GM20000 (cell line): ENCODE measurements at places on chromosomes 7 and 10.

DNA sequence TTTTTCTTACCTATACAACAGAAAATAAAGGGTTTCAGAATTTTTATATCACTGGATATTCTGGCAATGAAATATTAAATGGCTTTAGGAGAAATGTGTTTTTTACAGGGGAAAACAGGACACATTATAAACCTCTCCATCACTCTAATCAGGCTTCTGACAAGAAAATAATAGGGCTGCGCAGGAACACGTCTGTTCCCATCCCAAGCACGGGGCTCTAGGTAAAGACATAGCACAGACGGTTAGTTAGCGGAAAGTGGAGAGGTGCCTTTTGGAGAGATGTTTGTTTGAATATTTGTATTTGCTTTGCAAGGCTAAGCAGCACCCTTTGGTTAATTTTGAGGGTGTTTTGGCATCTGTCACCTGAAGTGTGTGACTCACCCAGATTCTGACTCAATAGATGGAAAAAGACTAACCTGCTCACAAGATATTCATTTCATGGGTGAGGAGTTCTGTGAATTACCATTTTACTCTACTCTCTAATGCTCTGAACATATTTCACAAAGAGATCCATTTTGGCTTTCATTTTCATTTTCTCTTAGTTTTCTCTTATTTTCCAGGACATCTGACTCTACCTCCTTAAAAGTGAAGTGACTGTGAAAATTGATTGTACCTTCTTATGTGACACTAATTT lies 174.5 kb upstream of the AKR1E2 start:
- DNase-seq, result no peak

GRCh38 chr7:34175837-34176236 lies 270.5 kb downstream of the BMPER start:
- DNase-seq, result no peak

- DNase-seq, result no peak
These were observed 119.7 kb upstream of the KLF14 start for GRCh38 chr7:130853503-130854279.

- no peak for DNase-seq
These were observed 170.1 kb upstream of the INHBA start for GRCh38 chr7:41872966-41873365.

DNA sequence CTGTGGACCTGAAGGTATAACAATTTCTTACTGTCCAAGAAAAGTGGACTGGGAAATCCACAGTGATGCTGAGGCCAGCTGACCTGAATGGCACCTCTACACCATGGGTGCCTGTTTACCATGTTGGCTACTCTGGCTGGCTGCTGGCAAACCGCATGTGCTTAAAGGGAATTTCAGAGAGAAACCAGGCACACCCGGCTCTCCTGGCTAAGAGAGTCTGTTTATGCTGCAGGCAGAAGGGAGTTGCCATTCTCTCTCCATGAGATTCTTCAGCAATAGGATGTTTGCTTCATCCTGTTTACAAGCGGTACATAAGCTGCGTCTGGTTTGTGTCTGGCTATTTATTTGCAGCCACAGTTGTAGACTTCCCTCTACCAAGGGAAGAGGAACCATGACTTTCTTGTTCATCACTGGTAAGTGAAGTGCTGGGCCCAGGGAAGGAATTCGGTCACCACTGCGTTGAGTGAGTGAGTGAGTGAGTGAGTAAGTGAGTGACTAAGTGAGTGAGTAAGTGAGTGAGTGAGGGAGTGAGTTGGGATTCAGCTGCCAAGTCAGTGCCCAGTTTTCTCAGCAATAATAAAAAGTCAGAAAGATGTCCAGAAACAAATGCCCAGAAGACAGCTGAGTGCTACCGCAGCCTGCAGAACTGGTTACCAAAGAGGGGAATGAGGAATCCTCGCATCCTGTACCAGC lies 90.4 kb downstream of the COBL start:
- no peak for DNase-seq

GRCh38 chr10:131678171-131678570 lies 222.6 kb upstream of the PPP2R2D start:
- DNase-seq, result no peak

- no peak for DNase-seq
These were observed 57.2 kb downstream of the AKR1E2 start for GRCh38 chr10:4883079-4883739.

- DNase-seq, result no peak
These were observed 202.9 kb downstream of the ZNF248 start for GRCh38 chr10:37654466-37654865.

DNA sequence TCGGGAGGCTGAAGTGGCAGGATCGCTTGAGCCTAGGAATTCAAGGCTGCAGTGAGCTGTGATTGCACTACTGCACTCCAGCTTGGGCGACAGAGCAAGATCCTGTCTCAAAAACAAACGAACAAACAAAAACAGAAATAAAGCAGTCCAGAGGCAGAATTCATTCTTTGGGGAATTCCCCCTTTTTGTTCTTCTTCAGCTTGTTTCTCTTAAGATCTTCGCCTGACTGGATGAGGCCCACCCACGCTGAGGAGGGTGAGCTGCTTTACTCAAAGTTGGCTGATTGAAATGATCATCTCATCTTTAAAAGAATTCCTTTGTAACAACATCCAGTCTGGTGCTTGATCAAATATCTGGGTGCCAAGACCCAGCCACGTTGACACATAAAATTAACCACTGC lies 10.7 kb downstream of the MRC1 start:
- no peak for DNase-seq

- no peak for DNase-seq
These were observed 13.9 kb downstream of the CPA5 start for GRCh38 chr7:130358471-130358870.

DNA sequence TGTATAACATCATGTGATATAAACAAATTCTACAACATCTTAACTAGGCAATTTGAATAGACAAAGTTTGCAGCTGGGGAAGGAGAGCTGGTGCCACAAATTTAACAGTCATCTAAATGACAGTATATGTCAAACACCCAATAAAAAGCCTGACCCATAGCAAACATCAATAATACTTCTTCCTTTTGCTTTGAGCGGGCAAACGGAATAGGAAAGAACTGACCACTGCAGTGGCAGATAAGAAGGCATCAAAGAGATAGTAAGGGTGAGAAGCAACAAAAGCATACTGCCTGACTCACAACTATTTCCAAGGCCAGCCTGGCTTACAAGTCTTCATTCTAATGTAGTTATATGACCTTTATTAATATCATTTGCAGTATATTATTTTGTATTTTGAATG lies 99.9 kb downstream of the LRRN3 start:
- no peak for DNase-seq

GRCh38 chr7:117870448-117871130 lies 2.7 kb downstream of the CTTNBP2 start:
- no peak for DNase-seq

GRCh38 chr10:77087366-77087765 lies 550.2 kb downstream of the KCNMA1 start:
- no peak for DNase-seq

GRCh38 chr7:46775776-46776175 lies 806.1 kb downstream of the TNS3 start:
- no peak for DNase-seq

DNA sequence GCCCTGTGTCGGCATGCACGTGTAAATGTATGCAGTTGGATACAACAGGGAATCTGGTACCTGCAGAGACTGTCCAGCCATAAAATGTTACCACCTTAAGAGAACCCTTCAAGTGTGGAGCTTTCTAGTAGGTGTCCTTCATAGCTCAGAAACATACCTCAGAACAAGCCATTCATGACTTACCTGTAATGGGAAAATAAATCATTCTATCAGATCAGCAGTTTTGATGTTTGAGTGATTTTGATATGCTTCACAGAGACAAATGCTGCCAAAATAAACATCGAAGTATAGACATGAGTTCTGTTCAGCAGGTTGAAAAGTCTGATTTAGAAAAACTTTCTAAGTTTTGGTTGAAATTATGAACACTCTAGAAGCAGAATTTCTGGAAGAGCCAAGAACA lies 33.5 kb upstream of the UMAD1 start:
- DNase-seq, result no peak

- DNase-seq, result no peak
These were observed 83.8 kb upstream of the MACROH2A2 start for GRCh38 chr10:69968830-69969229.

- DNase-seq, result no peak
These were observed 47.4 kb downstream of the KCND2 start for GRCh38 chr7:120320218-120320961.

GRCh38 chr10:69502589-69502988 lies 51.3 kb downstream of the TSPAN15 start:
- no peak for DNase-seq

GRCh38 chr10:99084161-99084560 lies 151.5 kb downstream of the HPSE2 start:
- DNase-seq, result no peak

GRCh38 chr7:10315881-10316280 lies 657.8 kb upstream of the PHF14 start:
- no peak for DNase-seq

- no peak for DNase-seq
These were observed 113.6 kb upstream of the MYO3A start for GRCh38 chr10:25820472-25820871.
